ENCODE measurements at places on chromosomes 1 and 21. TPM values are rescaled to one million over a fixed set of nuclear protein-coding genes. Genes with fewer than 3 reads are reported as not detected.
A peak's percentile ranks its signal among the peaks of the same experiment; 100 is the strongest.

DNA sequence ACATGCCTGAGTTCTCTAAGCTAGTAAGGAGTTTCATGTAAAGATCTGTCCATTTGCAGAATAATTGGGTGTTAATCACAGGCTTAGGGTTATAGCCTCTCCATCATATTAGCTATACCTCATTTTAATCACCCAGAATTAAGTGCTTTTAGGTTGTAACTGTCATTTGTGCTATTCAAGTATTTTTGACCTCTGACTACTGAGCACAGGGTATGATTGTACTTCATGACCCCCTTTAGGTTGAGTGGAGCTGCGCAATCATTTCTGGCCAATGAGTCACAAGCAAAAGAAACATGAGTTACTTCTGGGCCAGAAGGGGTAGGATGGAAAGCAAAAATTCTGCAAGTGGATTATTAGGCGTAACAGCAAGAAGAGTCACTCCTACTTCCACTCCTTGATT is 8.4 kb upstream of the SNX7 start:
- H3K27ac ChIP-seq, result no peak overlapping the region
- no peaks in the 10 kb centered on the region for H3K4me1 ChIP-seq
- no peak overlapping the region for H3K4me3 ChIP-seq
- no peak for DNase-seq
- H3K27me3 ChIP-seq, result no peaks in the 10 kb centered on the region
- H3K36me3 ChIP-seq, result no peaks in the 10 kb centered on the region

PDPN gene
- 102 TPM for total RNA-seq

EXTL1 gene
- total RNA-seq, result 7.1 TPM

- no peak overlapping the region for H3K27ac ChIP-seq
- DNase-seq, result peak; percentile 22
- H3K36me3 ChIP-seq, result no peaks in the 10 kb centered on the region
- no peak overlapping the region for H3K4me3 ChIP-seq
- peaks cover 2% of the 10 kb centered on the region for H3K27me3 ChIP-seq
Observed at GRCh38 chr1:234551032-234551378, 59.0 kb downstream of the IRF2BP2 start.

DNA sequence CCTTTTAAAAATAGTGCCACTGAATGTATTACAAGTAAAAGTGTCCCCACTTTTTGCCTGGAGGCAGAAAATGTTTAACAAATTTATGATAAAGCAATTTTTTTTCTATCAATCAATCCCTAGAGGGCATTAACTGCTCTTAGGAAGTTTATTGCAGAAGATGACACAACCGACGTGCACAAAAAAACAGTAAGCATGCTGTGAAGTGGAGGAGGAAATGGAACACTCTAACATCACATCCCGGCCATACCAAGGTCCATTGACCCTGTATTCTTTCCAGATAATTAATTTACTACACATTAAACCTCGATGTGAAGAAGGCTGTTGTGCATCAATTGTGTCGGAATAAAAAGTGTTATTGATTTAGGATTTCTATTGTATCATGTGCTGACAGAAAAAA is 264.9 kb upstream of the NR5A2 start:
- DNase-seq, result no peak
- peaks cover 9% of the 10 kb centered on the region for H3K4me1 ChIP-seq
- no peaks in the 10 kb centered on the region for H3K36me3 ChIP-seq
- peaks cover 4% of the 10 kb centered on the region for H3K27me3 ChIP-seq
- no peak overlapping the region for H3K27ac ChIP-seq
- H3K4me3 ChIP-seq, result no peak overlapping the region

CHI3L1 gene
- 0.13 TPM for total RNA-seq

- H3K27me3 ChIP-seq, result peaks cover 9% of the 10 kb centered on the region
- no peak overlapping the region for H3K4me3 ChIP-seq
- no peak for DNase-seq
- H3K36me3 ChIP-seq, result no peaks in the 10 kb centered on the region
Observed at GRCh38 chr1:33191731-33192275, 10.0 kb upstream of the TRIM62 start.

DNA sequence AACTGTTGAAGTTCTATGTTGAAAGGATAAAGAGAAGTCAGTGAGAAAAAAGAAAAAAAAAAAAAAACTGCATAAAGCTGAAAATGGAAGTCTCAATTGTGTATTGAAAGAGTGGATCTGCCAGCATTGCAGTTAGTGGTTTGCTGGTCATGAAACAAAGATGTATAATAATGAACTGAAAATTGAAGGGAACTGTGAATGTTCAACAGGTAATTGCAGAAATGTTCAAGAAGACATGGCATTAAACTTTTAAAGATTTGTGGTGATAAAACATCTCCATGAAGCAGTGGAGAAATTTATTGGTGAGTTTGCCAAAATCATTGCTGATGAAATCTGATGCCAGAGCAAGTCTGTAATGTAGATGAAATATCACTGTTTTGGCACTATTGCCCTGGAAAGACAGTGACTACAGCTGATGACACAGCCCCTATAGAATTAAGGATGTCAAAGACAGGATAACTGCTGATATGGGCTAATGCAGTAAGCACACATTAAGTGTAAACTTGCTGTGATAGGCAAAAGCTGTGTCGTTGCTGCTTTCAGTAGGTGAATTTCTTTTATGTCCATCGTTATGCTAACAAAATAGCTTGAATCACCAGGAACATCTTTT is 71.0 kb downstream of the RD3 start:
- DNase-seq, result no peak
- no peaks in the 10 kb centered on the region for H3K27me3 ChIP-seq
- H3K27ac ChIP-seq, result no peak overlapping the region
- peaks cover 1% of the 10 kb centered on the region for H3K36me3 ChIP-seq
- peaks cover 3% of the 10 kb centered on the region for H3K4me1 ChIP-seq

DNA sequence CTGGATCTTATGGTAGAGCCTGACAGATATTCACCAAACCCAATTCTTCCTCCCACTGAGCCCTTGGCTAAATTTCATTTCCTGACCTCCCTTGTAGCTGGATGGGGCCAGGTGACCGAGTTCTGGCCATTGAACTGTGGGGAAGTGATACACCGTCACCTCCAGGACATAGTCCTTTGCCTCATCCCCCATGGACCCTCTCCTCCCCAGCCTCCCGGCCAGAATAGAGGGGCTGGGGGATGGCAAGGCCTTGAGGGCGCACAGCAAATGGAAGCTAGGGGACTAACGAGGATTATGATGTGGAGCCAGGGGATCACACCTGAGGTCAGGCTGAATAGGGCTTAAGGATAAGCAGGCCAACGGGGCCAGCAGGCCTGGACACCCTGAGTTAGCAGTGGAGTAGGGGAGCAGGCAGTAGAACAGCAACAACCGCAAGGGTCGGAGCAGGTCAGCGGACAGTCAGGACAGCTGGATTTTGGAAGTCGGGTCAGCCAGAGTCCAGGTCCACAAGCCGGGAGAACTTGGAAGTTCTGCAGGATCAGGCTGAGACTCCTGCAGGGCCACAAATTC is 15.0 kb downstream of the BATF3 start:
- H3K27me3 ChIP-seq, result peaks cover 16% of the 10 kb centered on the region
- no peak overlapping the region for H3K27ac ChIP-seq
- no peak for DNase-seq
- H3K36me3 ChIP-seq, result no peaks in the 10 kb centered on the region
- peaks cover 11% of the 10 kb centered on the region for H3K4me1 ChIP-seq

GUCA2A gene
- total RNA-seq, result not detected

- peak overlapping the region; percentile 79 for H3K27ac ChIP-seq
- DNase-seq, result no peak
- peaks cover 19% of the 10 kb centered on the region for H3K27me3 ChIP-seq
- peaks cover 34% of the 10 kb centered on the region for H3K4me1 ChIP-seq
Observed at GRCh38 chr1:156152628-156153027, 757 bp upstream of the SEMA4A start.

DNA sequence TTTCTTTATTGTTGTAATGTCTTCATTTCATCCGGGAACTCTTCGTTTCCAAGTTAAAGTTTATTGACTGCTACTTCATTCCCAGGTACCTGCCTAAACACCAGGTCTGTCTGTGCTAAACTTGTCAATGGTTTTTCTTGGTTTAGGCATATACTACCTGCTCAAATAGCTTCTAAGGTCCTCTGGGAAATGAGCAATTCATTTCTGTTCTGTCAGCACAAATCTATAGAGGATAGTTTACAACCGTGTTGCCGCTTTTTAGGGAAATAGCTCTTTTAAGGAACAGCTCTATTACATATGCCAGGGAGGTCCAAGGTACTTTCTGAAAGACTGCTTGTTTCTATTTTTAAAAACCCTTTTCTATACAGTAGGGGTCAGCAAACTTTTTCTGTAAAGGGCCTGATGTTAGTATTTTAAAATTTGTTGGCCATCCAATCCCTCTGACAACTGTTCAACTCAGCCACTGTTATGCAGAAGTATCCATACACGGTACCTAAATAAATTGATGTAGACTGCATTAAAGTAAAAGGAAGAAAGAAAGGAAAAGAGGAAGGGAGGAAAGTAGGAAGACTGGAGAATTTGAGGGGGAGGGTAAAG is 222.7 kb upstream of the PTBP2 start:
- no peaks in the 10 kb centered on the region for H3K27me3 ChIP-seq
- peaks cover 6% of the 10 kb centered on the region for H3K4me1 ChIP-seq

DNA sequence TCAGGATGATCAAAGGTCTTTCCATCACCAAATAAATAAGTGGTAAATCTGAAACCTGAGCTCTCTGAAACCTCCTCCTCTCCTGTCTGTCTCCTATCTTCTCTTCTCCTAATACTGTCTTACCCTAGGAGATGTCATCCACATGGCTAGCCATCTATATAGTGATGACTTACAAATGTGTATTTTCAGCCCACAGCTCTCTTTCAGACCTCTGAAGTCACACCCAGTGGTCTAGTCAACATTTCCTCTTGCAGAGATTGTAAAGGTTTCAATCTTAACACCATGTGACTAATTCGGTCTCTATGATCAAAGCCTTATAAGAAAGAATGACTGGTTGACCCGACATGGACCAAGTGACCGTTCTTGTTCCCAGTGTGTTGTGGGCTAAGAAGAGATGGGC is 63.1 kb upstream of the DPT start:
- no peaks in the 10 kb centered on the region for H3K27me3 ChIP-seq
- no peak overlapping the region for H3K4me3 ChIP-seq
- no peak overlapping the region for H3K27ac ChIP-seq
- no peak for DNase-seq
- no peaks in the 10 kb centered on the region for H3K36me3 ChIP-seq

GRCh38 chr1:33147997-33148314 is 33.9 kb downstream of the TRIM62 start:
- H3K36me3 ChIP-seq, result peaks cover 16% of the 10 kb centered on the region
- H3K27ac ChIP-seq, result no peak overlapping the region
- DNase-seq, result no peak
- H3K4me3 ChIP-seq, result no peak overlapping the region
- peaks cover 28% of the 10 kb centered on the region for H3K4me1 ChIP-seq

STK40 gene
- 43.6 TPM for total RNA-seq

- peaks cover 10% of the 10 kb centered on the region for H3K36me3 ChIP-seq
- DNase-seq, result no peak
- peaks cover 11% of the 10 kb centered on the region for H3K4me1 ChIP-seq
- no peaks in the 10 kb centered on the region for H3K27me3 ChIP-seq
- peak overlapping the region; percentile 45 for H3K27ac ChIP-seq
Observed at GRCh38 chr1:233233508-233234040, 62.0 kb downstream of the PCNX2 start.

PLCH2 gene
- total RNA-seq, result 1.7 TPM

GRCh38 chr1:78787544-78787943 is 137.9 kb downstream of the IFI44 start:
- no peak overlapping the region for H3K4me3 ChIP-seq
- no peaks in the 10 kb centered on the region for H3K36me3 ChIP-seq
- H3K27me3 ChIP-seq, result peaks cover 11% of the 10 kb centered on the region
- DNase-seq, result no peak

- H3K4me1 ChIP-seq, result no peaks in the 10 kb centered on the region
- no peak overlapping the region for H3K4me3 ChIP-seq
- no peak overlapping the region for H3K27ac ChIP-seq
- peaks cover 1% of the 10 kb centered on the region for H3K27me3 ChIP-seq
- no peak for DNase-seq
- H3K36me3 ChIP-seq, result no peaks in the 10 kb centered on the region
Observed at GRCh38 chr1:213622365-213623063, 365.3 kb upstream of the PROX1 start.

DNA sequence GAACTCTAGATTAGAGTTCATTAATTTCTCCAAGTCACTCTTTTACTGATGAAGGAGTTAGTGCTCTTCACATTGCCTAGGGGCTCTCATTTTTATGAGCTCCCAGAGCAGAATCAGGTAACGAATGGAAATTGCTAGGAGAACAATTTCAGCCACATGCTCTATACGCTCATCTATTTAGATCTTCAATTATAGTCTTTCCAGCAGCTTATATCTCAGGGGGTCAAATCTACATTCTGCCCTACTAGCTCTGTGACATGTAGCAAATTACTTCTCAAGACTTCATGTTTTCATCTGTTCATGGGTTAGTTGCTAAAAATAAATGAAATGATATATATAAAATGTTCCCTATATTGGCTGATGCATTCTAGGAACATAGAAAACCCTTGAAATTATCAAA is 183.6 kb downstream of the PLPP3 start:
- peaks cover 28% of the 10 kb centered on the region for H3K4me1 ChIP-seq
- no peaks in the 10 kb centered on the region for H3K27me3 ChIP-seq
- no peaks in the 10 kb centered on the region for H3K36me3 ChIP-seq
- no peak for DNase-seq
- H3K27ac ChIP-seq, result no peak overlapping the region

DNA sequence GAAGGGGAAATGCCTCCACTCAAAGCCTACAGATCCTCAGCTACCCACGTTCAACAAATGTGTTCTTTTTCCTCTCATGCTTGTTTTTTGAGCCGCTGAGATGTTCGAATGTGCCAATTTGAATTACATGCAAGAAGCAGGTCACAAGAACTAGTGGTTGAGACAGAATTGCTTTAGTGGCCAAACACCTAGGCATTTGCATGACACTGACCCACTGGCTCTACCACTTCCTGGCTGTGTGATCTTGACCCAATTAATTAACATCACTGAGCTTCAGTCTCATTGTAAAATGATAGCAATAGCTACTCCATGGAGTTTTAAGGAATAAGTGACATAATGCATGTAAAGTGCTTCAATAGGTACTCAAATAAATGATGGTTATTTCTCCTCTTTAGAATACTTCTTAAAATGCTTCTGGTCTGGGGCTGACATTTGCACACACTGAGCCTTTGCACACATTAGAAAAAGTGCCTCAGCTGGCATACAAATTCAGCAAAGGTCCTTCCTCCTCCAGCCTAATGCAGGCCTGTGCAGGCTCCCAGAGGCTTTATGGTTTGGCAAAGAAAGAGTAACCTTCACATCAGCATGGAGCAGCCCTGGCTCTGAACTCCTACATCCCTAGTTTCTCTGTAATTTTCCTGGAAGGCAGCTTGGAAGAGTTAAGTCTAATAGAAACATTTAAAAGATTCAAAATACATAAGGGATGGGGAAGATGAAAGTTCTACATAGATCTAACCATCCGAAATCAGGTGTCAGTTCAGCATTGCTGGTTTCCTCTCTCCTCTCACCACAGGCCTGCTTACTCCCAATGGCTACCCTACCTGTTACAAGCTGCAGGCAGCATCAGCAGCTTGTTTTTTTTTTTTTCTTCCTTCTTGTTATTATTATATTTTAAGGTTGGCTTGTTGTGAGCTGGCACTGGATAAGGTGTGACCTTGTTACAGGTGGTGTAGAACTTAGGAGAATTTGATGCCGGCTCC is 107.4 kb downstream of the TBX19 start:
- H3K36me3 ChIP-seq, result no peaks in the 10 kb centered on the region
- no peak for DNase-seq
- peaks cover 4% of the 10 kb centered on the region for H3K27me3 ChIP-seq
- H3K27ac ChIP-seq, result no peak overlapping the region
- H3K4me3 ChIP-seq, result no peak overlapping the region
- peaks cover 20% of the 10 kb centered on the region for H3K4me1 ChIP-seq

- no peaks in the 10 kb centered on the region for H3K27me3 ChIP-seq
- H3K4me1 ChIP-seq, result peaks cover 24% of the 10 kb centered on the region
- peak overlapping the region; percentile 86 for H3K4me3 ChIP-seq
- DNase-seq, result no peak
- H3K27ac ChIP-seq, result peak overlapping the region; percentile 89
Observed at GRCh38 chr1:156591181-156591431, 470 bp upstream of the NAXE start.

UTS2 gene
- total RNA-seq, result not detected

Measured in mesothelial cell of epicardium (in vitro differentiated cells).